ENCODE measurements at places on chromosomes 3 and 15. TPM values are rescaled to one million over a fixed set of nuclear protein-coding genes. Genes with fewer than 3 reads are reported as not detected.
A peak's percentile ranks its signal among the peaks of the same experiment; 100 is the strongest.

DNA sequence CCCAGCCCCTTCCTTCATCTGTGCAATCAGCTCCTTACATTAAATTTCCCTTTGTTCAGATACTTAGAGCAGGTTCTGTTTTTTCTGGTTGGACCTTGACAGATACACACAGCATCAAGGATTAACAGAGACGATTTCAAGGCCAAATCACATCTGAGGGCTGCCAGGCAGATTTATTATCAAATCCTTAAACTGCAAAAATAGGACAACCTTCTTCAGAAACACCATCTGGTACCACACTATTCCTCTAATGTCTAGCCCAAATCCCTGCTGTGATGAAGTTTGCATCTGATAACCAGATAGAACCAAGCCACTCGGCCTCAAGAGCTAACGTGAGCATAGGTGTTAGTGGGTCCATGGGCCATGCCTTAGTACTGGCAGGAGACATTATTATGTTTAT, 250.7 kb upstream of the PROK2 start:
- DNase-seq = no peak
- no peak overlapping the region for H3K27ac ChIP-seq
- H3K4me3 ChIP-seq = no peak overlapping the region
- H3K27me3 ChIP-seq = no peaks in the 10 kb centered on the region
- no peaks in the 10 kb centered on the region for H3K36me3 ChIP-seq
- no peaks in the 10 kb centered on the region for H3K4me1 ChIP-seq

DNA sequence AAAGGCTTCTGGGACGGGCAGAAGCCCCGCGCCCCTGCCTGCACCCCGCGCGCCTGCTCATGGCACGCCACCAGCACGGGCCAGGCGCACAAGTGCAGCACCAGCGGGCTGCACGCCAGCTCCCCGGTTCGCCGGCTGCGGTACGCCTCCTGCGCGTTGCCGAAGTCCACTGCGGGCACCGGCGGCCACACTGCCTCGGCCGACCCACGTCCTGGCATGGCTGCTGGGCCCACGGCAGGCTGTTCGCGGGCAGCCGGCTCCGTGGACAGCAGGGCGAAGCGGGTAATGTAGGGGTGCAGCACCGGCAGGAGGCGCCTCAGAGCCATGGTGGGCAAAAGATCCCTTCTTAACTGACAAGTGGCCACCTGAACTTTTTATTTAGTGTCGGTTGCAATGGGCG, 34.8 kb downstream of the MCCC1 start:
- no peak overlapping the region for H3K27ac ChIP-seq
- DNase-seq = no peak
- no peaks in the 10 kb centered on the region for H3K27me3 ChIP-seq
- H3K36me3 ChIP-seq = peaks cover 20% of the 10 kb centered on the region
- no peaks in the 10 kb centered on the region for H3K4me1 ChIP-seq

ISLR2 gene
- 1.3 TPM for total RNA-seq

GRCh38 chr15:93920204-93920603, 311.2 kb upstream of the MCTP2 start:
- H3K4me1 ChIP-seq = no peaks in the 10 kb centered on the region
- H3K4me3 ChIP-seq = no peak overlapping the region
- DNase-seq = no peak
- no peak overlapping the region for H3K27ac ChIP-seq
- H3K27me3 ChIP-seq = no peaks in the 10 kb centered on the region
- no peaks in the 10 kb centered on the region for H3K36me3 ChIP-seq

DNA sequence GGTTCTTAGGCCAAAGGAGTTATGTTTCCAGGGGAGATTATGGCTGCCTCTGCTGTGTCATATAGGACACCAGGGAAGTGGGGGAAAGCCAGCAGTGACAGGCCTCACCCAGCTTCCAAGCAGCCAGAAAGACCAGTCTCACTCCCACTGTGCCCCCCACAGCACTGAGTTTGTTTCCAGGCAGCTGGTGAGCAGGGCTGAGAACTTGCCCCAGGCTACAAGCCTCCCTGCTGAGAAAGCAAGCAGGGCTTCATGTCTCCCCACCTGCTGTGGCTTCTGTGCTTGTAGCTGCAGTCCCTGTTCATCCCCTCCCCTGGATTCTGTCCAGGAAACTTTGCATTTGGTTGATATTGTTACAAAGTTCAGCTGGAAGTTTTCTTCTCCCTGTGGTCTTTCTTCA, 376.3 kb downstream of the PDCD6IP start:
- H3K36me3 ChIP-seq = no peaks in the 10 kb centered on the region
- H3K27me3 ChIP-seq = no peaks in the 10 kb centered on the region
- DNase-seq = no peak
- no peak overlapping the region for H3K27ac ChIP-seq

GRCh38 chr15:38012894-38013293, 78.5 kb downstream of the TMCO5A start:
- no peak overlapping the region for H3K27ac ChIP-seq
- H3K27me3 ChIP-seq = no peaks in the 10 kb centered on the region
- no peak for DNase-seq
- no peak overlapping the region for H3K4me3 ChIP-seq

DNA sequence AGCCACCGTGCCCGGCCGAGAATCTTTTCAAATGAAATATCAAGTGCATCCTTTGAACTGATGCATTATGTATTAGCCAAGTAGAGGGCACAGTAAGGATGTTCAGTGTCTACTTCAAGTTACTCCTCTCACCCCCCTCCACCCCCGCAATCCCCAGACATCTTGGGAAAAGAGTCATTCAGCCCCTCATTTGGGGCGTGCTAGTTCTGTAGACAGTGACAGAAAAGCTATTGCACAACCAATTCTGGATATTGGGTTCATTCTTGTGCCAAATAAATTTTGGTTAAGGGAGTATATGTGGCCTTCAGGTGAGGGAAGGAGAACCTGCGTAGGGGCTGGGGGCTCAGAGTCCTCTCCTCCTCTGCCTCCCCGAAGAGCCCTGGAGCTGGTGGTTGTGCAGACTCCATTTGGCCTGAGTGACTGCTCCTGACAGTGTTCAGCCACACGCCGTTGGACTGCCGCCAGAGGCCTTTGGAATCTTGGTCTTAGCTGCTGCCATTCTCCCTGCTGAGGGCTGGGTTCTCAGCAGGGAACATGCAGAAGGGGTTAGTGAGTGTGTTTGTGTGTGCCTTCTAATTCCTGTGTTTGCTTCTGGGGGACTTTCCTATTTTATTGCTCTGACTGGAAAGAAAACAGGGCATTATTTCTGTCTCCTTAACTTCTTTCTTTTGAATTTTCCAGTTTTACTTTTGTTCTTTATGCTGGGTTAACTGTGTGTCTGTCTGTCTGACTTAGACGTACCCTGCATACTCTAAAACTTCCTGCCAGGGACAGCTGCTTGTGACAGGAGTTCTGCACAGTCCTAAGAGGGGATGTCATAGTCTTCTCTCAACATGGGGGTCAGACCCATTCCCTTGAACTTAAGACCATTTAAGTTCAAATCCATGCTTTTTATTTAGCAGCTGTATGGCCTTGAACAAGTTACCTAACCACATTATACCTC, 21.0 kb downstream of the RARB start:
- no peaks in the 10 kb centered on the region for H3K27me3 ChIP-seq
- H3K4me3 ChIP-seq = no peak overlapping the region
- peak overlapping the region; percentile 8 for H3K27ac ChIP-seq

- H3K4me1 ChIP-seq = no peaks in the 10 kb centered on the region
- H3K27ac ChIP-seq = no peak overlapping the region
- no peaks in the 10 kb centered on the region for H3K36me3 ChIP-seq
- no peaks in the 10 kb centered on the region for H3K27me3 ChIP-seq
- no peak overlapping the region for H3K4me3 ChIP-seq
Measured at GRCh38 chr3:78979028-78979427, 788.8 kb downstream of the ROBO1 start.

CD86 gene
- 10.6 TPM for total RNA-seq

CPN2 gene
- not detected for total RNA-seq

GPR62 gene
- total RNA-seq = not detected

DNA sequence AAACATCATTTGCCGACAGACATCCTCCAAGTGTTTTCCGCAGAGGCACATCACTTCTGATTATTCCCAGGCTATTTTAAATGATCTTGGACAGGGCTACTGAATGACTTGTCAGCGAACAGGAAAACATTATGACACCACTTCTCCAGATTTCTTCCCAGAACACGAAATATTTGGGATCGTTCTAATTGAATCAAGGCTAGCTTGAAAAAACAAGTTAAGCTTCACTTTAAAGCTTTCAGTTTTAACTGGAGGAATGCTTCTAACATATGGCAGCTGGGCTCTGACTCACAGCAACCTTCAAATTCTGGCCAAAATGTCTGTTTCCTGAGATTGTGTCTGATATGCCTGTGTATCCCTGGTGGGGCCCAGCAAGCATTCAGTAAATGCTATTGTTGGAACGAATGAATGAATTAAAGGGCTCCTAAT, 127.0 kb upstream of the ICE2 start:
- no peaks in the 10 kb centered on the region for H3K27me3 ChIP-seq
- H3K27ac ChIP-seq = no peak overlapping the region
- H3K4me1 ChIP-seq = no peaks in the 10 kb centered on the region
- H3K4me3 ChIP-seq = no peak overlapping the region

DNA sequence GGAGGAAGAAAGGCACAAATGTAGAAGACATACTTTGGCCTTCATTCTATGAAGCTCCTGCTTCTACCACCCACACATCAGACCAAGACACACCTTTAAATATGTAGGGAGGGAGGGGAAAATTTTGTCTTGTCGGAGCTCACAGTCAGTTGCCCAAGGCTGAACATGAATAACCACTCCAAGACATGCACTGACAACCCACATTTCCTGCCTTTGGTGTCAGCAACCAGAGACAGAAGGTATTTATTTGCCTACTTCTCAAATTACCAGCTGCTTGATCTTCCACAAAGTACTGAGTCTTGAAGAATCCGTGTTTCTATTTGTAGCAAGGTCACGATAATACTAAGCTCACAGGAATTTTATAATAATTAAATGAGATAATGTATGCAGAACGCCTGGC, 169.7 kb downstream of the KCNMB2 start:
- no peaks in the 10 kb centered on the region for H3K27me3 ChIP-seq
- no peak for DNase-seq
- no peaks in the 10 kb centered on the region for H3K36me3 ChIP-seq
- no peak overlapping the region for H3K4me3 ChIP-seq
- no peak overlapping the region for H3K27ac ChIP-seq

NFKBIZ gene
- 97.0 TPM for total RNA-seq

GRCh38 chr3:54079314-54079713, 43.0 kb upstream of the CACNA2D3 start:
- H3K4me1 ChIP-seq = no peaks in the 10 kb centered on the region
- no peak overlapping the region for H3K4me3 ChIP-seq
- no peak for DNase-seq
- H3K27me3 ChIP-seq = no peaks in the 10 kb centered on the region

DNA sequence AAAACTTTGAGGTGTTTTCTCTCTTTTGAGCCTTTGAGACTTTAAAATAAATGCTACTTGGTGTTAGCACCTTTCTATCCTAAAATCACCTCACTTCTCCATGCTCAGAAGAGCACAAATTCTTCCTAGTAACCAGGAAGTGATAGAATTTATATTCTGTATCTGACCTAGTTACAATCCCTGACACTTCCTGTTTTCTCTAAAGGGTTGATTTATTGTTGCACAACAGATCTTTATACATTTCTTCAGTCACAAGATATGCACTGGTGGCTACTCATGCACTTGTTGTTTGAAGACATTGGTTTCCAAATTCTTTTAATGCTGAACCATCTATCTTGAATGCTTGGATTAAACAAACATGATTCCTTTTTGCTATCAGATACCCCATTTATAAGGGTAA, 47.2 kb upstream of the CNTN3 start:
- H3K4me1 ChIP-seq = no peaks in the 10 kb centered on the region
- H3K36me3 ChIP-seq = no peaks in the 10 kb centered on the region
- no peak overlapping the region for H3K27ac ChIP-seq
- no peak overlapping the region for H3K4me3 ChIP-seq
- DNase-seq = no peak

DNA sequence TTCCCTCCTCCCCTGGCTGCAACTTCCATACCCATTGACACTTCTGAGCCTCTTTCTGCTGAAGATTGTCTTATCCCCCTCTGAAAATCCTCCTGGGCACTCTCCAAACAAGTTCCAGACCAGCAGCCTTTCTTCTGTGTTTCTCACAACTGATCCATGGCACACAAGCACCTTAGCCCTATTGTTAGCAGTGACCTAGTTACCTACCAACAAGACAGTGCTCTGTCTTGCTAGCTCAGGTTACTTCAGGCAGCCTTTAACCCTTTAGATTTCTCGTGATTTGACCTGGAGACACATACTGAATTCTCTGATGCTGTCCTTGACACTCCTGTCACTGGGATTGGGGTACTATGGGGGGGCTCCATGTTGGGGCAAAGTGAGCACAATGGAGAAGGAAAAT, 82.1 kb downstream of the GTF2E1 start:
- H3K4me3 ChIP-seq = no peak overlapping the region
- H3K36me3 ChIP-seq = no peaks in the 10 kb centered on the region
- DNase-seq = no peak
- H3K4me1 ChIP-seq = no peaks in the 10 kb centered on the region

- no peak overlapping the region for H3K27ac ChIP-seq
- DNase-seq = no peak
- no peak overlapping the region for H3K4me3 ChIP-seq
- no peaks in the 10 kb centered on the region for H3K4me1 ChIP-seq
- H3K36me3 ChIP-seq = no peaks in the 10 kb centered on the region
Measured at GRCh38 chr3:42398080-42398479, 12.3 kb downstream of the LYZL4 start.

- H3K27me3 ChIP-seq = no peaks in the 10 kb centered on the region
- no peaks in the 10 kb centered on the region for H3K36me3 ChIP-seq
- no peak overlapping the region for H3K27ac ChIP-seq
- H3K4me3 ChIP-seq = no peak overlapping the region
Measured at GRCh38 chr3:108442281-108442680, 68.1 kb downstream of the MYH15 start.

FES gene
- 138 TPM for total RNA-seq
